ENCODE measurements at places on chromosomes 1 and 21.

DNA sequence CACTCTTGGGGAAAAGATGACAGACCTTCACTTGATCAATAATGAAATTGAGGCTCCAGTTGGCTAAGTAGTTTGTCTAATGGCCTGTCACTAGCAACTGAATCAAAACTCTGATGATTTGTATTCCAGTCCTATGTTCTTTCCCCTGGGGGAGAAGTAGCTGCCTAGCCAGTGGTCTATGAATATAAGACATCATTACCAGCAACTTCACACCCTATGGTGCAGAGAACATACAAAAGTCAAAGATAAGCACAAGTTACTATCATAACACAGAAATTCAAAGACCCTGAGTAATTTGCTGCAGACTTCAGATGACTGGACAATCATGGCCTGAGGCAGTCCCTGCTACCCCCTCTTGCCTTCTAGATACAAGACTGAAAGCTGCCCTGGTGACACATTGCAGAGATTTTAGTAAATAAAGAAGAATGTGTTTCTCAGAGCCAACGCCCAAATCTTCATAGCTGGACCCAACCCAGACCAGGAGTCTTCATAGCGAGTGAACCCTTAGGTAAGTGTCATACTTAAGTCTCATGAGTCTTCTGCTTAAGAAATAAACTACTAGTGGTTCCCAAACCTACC, 993 bp downstream of the PDZK1 start:
- no peak for DNase-seq

DNA sequence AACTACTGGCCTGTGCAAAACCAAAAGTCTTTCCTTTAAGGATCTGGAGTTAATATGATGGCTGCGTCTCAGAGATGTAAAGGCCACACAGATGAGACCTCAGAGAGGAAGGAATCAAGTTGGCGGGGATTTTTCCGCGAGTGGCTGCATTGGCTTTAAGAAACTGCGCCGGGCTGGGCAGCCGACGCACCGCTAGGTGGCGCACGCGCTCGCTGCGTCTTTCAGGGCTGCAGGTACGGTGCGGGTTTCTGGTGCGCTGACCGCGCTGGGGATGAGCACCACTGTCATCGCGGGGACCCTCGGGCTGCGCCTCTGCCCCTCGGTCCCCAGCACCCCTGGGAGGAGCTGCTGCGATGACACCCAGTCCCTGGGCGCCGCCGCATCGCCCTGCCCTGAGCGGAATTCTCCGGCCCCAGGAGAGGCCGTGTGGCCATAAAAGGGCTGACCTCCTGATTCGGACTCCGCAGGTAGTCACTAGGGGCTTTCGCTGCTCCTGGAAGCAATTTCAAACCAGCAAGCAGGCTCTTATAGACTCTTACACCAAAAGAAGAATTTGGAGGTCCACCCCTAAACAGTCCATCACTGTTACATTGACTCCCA, 241.0 kb downstream of the KCNJ6 start:
- peak; percentile 23 for DNase-seq

DNA sequence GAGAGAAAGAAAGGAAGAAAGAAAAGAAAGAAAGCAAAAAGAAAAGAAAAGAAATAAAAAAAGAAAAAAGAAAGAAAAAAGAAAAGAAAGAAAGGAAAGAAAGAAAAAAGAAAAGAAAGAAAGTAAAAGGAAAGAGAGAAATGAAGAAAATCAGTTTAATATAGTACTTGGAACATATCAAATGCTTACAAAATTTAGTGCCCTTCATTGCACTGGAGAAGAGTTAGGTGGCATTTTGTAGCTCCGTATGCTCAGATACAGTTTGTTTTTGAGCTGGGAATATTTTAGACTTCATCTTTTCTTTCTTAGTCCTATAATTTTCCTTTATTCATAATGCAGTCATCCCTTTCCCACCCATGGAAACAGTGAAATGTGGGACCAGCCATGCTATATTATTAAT, 56.2 kb upstream of the APP start:
- DNase-seq: no peak

DNA sequence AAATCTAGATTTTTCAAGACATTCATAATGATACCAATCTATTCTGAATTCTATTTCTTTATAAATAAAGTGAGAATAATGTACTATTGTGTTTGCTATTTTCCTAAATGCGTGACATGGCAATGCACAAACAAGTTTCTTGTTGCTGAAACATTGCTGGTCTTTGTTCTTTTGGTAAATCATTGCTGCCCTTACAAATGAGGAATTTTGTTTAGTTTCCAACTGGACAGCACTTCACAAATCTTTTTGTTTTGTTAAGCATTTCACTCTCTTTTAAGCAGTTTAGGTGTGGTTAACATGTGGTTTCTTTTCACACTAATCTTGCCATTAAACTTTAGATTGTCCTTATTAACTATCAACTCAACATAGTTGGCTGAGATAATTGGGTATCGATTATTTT, 94.6 kb downstream of the LRRC7 start:
- DNase-seq: no peak

DNA sequence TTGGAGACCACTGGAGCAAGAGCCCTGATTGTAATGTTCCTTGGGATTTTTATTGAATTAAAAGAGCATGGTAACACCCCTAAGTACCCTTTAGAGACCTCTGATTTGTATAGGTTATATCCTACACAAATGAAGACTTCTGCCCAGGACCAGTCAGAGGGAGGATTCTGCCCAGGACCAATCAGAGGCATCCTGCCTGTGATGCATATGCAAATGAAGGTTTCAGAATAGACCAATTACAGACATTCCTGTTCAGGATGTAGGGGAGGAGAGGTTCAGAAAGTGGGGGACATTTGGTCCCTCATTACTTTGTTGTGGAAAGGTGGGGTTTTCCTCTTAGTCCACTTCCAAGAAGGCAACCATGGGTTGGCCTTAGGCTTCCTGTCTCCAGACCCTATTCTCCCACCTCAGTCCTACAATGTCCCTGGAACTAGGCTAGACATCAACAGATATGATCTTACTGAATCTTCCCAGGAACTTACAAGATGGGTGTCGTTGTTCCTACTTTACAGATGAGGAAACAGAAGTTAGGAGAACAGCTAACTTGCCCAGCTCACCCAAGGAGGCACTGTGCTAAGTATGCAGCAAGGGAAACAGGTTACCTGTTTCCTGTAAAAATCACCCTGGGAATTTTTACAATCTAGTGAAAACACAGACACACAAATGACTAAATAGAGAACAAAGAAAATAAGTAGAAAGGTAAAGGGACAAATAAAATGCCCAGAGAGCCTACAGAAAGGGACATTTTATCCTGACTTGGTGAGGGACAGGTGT, 36.8 kb upstream of the SFPQ start:
- no peak for DNase-seq

DNA sequence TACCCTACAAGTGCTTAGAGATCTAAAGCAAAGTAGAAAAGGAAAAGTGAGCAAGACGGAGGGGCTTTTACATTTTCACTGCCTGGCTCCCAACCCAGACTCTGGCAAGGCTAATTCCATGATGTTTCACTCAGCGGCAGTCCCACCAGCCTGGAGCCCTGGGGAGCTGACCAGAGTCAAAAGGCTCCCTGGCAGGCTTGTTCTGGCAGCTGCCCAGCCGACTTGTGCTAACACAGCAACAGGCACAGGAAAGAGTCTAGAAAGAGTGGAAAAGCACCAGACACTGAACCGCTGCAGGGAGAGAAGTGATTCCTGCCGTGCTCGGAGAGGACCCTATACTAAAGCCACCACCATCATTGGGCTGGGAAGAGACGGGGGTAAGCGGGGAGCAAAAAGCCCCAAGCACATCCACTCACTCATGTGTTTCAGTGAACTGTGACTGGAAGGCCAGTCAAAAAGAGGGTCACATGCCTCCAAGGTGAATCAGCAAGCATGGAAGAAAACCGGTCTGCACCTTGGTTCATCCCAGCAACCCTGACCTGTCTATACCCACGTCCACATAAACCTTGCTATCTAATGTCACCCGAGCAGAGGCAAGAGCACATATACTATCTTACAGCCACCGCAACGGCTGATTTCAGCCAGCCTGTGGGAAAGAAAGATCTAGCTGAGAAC, 8.0 kb downstream of the SMIM12 start:
- no peak for DNase-seq

GRCh38 chr1:200506471-200506870, 96.6 kb upstream of the ZNF281 start:
- DNase-seq: no peak

- DNase-seq: no peak
These were observed 15.9 kb downstream of the PDXK start for GRCh38 chr21:43734928-43735229.

DNA sequence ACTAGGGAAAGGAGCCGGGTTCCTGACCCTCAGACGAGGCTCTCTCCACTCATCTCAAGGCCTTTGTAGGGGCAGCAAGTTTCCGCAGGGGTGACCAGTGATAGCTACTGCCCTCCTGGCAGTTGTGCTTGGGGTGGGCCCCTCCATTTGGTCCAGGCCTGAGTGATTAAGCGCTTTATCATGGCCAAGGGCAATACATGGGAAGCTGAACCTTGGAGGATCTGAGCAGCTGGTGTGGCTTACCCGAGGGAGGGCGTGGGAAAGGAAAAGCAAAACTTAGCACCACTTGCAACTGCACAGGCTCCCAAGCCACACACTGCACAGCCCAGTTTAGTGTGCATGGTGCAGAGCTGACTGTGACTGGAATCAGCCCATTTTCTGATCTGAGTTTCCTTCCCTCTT, 47.8 kb downstream of the GADD45A start:
- DNase-seq: no peak

DNA sequence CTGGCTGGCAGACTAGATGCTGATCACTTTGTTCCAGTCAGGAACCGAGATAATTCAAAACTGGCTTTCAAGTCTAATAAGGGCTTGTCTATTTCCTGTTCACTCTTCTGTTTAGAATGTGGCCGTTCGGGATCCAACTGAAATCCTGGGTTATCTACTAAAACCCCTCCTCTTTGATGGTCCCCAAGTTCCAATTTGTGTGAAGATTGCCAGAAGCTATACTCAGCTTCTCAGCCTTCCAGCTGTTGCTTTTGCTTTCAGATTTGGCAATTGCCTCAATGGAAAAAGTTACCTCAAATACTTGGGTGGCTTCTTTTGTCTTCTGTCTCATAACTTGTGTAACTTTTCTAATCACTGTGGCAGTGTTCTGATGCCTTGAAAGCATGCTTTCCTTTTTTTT, 43.7 kb downstream of the BTBD8 start:
- DNase-seq: no peak

- peak; percentile 45 for DNase-seq
These were observed 32.9 kb upstream of the ATP2B4 start for GRCh38 chr1:203593723-203594122.

DNA sequence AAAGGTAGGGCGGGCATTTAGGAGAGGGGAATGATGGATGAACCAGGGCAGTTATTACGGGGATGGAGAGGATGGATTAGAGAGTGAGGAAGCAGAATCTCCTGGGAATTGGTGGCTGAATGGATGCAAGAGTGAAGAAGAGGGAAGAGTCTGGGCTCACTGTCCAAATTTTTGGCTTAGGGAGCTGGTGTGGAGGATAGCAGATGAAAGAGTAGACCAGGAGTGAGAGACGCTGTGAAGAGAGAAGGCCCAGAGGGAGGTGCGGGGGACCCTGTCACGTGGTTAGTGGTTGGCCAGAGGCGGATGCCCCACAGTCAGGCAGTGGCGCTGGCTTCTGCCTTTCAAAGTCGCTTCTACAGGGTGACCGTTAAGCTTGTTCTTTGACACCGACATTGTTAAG, 78.4 kb downstream of the PEX14 start:
- no peak for DNase-seq

DNA sequence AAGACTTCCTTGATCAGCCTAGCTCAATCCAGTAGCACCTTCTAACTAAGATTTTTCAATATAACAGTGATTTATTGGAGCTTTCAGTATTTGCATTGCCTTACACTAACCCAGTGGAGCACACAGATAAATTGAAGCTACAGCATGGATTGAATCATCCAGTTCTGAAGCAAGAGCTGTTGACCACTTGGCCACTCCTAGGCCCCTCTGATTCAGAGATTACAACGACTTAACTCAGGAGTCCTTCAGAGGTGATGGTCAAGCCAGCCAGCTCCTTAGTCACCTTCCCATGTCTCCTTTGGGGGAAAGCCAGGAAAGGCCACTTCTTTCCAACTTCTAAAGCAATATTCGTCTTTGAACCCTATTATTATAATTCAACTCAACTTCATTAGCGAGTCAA, 151.8 kb downstream of the TENT5C start:
- no peak for DNase-seq

DNA sequence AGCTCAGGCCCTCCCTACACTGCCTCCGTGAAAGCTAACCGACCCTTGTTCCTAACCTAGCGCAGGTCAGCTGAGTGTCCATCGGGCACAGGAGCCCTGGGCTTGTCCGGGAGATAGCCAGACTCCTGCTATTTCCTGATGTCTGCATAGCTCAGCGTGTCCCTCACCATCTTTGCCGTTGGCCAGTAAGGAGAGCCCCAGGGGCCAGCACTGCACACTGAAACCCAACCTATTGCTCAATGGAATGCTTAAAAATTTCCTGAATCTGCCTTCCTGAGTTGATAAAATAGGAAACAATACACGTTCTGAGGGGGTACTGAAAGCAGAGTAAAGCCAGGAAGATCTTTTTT, 2.2 kb downstream of the RUNX1 start:
- no peak for DNase-seq

DNA sequence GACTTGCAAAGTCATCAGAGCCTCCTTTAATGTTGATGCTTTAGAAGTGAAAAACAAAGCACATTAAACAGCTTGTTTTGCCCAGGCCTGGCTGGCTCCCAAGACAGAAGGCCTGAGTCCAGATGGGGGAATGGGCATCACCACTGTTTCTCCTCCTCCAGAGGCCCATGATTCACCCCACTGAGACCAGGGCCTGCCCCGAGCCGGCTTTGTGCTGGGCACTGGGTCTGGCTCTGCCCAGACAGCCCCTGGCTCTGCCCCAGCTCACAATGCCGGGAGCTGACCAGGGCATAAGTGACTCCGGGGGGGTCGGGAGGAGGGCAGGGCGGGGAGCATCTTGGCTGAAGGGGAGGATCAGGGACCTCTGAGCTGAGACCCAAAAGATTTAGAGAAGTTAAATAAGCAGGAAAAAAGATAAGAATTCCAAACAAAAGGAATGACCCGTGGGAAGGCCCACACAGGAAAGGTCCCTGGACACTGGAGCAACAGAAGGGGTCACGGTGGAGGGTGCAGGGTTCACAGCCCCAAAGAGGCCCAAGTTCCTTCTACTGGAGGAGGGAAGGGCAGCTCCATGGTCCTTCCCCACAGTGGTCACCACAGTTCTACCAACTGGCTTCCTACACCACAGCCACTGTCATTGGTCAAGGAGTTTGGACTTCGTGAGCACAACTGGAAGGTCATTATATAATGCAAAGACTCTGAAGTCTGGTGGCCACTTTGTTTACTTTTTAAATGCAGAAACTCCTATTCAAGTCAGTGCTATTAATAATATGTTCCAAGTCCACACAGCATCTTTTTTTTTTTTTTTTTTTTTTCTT, 5.5 kb downstream of the C2CD2 start:
- DNase-seq: no peak

Data from activated T-helper 1 cell treated with Interleukin-2 at 50 U/mL for 16 hours (primary cell).